ENCODE measurements at places on chromosomes 6 and 20.

DNA sequence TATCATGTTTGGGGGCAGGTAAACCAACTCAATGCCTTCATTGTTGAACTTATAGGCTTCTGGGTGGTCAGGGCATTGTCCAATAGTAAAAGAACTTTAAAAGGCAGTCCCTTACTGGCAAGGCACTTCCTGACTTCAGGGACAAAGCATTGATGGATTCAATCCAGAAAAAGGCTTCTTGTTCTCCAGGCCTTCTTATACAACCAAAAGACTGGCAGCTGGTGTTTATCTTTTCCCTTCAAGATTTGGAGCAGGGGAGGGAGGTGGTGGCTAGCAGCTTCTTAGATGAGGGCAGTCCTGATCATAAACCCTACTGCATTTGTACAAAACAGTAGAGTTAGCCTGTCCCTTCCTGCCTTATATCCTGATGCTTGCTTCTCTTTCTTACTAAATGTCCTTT is 57.5 kb downstream of the NCOA3 start:
- no peak for DNase-seq

DNA sequence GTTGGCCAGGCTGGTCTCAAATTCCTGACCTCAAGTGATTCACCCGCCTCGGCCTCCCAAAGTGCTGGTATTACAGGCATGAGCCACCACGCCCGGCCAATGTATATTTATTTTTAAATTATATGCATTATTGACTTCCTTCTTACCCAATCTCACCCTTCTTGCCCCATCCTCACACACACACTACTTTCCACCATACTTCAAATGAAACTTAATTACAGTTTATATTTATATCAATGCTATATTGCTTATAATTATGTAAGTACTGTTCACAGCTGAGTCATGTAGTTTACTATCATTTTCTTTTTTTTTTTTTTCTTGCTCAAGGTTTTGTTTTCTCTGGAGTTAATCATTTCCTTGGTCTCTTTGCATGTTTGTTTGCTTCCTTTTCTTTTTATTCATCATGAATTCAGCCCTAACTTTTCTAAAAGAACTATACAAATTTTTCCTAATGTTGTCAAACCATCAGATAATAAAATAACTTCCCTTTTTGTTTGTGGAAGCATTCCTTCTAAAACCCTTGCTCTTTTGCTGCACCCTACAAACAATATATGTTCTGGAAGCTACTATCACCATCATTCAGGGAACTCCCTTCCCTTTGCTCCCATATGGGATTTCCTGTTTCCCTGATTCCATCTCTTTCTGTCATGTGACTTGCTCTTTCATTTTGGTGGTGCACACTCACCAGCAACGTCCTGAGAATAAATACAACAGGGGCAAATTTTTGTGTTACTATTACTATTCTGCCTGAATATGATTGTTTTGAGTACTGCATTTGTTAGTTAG is 201.7 kb upstream of the SASH1 start:
- DNase-seq: no peak

GRCh38 chr6:31270788-31271640 is 878 bp downstream of the HLA-C start:
- DNase-seq: no peak

DNA sequence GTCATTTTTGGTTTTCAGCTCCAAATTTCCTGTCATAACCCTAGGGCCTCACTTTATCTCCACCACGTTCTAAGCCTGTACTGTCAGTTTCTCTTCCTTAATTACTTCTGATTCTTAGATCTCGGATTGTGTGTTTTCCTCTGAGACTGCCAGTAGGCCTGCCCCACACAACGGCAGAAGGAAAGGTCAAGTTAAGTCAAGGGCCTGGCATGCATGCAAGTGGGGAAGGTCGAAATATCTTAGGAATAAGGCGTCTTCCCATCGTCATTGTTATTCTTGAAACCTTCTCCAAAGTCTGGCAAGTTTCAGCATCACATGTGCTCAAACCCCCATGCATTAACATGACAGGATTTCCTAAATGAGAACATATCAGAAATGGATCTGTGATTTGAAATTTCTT is 203.5 kb upstream of the TSHZ2 start:
- DNase-seq: no peak

- no peak for DNase-seq
Measured at GRCh38 chr6:86516087-86516486, 421.2 kb upstream of the HTR1E start.

GRCh38 chr6:119347466-119348095 is 2.0 kb downstream of the MAN1A1 start:
- DNase-seq: no peak

DNA sequence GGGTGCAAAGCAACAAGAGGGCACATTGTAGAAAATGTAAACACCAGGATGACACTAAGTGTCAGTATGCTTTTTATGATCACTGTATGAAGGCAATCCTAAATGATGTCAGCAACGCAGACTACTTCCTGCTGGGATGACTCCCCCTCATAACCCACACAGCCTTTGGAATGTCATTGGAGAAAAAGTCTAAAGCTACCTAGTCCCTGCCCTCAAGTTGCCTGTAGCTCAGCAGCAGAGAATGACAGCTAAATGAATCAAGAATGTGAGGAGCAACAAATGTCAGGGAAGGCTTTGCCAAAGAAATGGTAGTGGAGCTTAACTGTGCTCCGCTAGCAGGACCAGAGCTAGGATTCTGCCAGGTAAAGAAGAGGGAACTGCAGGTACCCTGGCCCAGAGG is 555.6 kb downstream of the CD83 start:
- no peak for DNase-seq

GRCh38 chr6:98986071-98986615 is 38.4 kb upstream of the FBXL4 start:
- DNase-seq: no peak

DNA sequence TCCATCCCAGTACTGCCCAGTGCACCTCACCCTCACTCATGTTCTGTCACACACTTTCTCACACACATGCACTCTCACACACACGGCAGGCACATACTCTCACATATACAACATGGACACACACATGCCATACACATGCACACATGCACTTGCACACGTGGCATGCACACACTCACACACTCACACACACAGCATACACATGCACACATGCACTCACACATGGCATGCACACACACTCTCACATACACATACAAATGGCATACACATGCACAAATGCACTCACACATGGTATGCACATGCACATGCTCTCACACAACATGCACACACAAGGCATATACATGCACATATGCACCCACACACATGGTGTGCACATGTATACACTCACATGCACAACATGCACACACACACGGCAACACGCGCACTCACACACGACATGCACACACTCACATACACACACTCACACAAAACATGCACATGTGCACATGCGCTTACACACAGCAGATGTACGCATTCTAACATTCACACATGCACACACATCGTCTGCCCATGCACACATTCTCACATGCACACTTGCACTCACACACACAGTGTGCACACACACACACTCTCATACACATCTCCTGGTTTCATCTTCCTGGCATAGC is 131.7 kb upstream of the THBS2 start:
- DNase-seq: no peak

DNA sequence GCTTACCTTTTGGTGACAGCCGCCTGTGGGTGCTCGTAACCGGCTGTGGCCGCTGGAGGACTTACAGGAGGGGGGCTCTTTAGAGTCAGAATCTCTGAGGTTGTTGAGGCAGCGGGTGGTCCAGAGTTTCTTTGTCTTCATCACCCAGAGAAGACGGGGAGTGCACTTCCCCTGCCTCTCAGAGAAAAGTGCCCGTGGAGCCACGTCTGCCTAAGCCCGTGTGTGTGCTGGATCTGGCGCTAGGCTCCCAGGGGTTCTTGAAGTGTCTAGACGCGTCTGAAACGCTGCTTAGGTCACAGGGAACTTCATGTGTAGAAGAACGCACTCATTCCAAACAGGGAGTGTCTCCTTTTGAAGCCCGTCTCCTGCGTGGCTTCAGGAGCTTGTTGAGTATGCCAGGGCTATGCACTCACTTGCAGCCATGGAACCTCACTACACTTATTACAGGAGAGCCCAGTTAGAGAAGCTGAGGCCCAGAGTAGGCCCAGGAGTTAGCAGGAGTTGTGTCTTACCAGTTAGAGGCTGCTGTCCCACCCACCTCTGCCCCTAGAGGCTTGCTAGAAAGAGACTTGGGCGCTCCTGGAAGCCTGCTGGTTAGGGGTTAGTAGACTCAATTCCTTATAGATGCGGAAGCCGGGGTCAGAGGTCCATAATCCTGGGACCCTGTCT is 1.3 kb downstream of the LSM14B start:
- DNase-seq: no peak

DNA sequence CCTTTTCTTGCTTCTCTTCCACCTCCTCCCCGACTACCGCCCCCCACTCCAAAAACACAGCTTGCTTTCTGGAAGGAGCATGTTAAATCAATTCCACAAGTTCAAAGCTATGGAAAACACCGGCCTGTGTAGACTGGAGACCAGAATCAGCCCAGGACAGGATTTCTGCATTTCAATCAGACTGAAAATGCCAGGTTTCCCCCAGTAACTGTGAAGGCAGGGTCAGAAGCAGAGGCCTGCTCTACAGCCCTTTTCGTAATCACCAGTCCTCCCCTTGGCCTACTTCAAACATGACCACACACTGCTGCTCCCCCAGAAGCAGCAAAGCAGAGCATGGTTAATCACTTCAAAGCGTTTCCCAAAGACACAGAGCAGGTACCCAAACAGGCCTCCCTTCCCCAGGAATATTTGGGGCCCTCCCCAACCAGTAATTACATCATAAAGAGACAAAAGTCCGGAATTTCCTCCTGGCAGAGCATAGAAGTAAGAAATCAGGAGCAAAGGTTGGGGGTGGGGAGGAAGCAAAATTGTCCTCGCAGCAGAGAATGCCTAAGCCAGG is 38.4 kb downstream of the ZMYND8 start:
- DNase-seq: no peak

- DNase-seq: peak; percentile 90
Measured at GRCh38 chr6:30721198-30722024, 1.3 kb downstream of the TUBB start.

DNA sequence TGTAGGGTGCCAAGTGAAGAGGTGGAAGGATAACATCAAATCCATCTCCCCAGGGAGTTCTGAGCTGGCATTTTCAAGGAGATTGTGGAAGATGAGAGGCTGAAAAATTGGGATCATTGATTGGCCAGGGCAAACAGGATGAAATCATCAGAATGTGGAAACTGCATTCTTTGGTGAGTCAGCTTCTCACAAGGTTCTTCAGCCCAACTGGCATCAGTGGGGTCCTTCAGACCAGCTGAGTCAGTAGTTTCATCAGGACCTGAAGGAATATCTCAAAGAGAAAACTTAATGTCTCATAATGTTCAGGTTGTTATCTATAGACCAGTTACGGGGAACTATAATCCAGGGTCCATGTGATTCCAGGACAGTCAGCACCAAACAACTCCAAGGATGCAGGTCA is 195.8 kb downstream of the HAO1 start:
- no peak for DNase-seq

GRCh38 chr20:14189794-14190402 is 147.5 kb downstream of the FLRT3 start:
- DNase-seq: peak; percentile 23

DNA sequence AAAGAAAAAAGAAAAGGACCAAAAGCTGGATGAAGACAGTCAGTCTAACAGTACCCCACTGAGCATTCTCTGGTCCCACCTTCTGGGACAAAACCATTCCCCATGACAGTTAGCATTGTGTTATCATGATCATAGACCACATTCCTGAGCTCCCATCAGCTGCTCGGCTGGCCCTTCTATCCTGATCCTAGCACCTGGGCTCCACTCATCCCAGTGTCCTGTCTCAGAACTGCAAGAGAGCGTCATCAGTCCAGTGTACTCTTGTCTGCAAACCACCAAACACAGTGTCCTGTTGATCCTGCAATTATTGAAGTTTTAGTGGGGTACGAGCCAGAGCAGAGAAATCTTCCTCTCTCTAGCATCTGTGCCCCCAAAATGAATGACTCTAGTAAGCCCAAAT is 16.0 kb upstream of the TAAR1 start:
- no peak for DNase-seq

DNA sequence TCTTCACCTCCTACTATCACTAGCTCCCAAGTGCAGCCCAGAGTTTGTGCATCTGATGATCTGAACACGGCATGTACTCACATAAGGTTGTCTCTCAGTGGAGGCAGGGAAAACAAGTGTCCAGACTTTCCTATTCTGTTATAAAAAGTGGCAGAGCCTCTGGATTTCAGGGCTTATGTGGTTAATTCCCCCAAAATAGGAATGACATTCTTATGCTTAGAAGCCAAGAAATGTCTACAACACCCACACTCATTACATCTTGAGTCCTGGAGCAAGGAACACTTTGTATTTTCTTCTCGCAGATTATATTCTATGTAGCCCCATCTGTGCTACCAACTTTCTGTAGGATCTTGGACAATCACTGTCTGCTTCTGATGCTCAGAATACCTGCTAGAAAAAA is 13.5 kb upstream of the SEMG1 start:
- DNase-seq: no peak

DNA sequence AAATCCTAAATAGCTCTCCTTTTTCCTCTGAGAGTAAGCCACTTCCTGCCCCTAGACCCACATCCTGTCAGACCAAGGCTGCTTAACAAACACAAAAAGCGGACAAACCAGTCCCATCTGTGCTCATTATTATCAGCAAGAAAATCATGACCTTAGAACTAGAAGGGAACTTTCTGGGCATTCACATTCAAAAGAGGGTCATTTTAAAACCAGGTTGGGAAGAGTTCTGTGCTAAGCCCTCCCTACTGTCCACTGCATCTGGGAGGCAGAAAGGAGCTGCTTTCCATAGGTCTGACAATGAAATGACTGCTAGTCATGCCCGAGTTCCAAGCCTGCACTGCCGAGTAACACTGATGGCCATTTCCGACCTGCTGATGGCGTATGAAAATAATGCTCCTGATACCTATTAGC is 15.4 kb downstream of the EZR start:
- DNase-seq: no peak

GRCh38 chr20:43723186-43723585 is 3.6 kb downstream of the GTSF1L start:
- DNase-seq: no peak

GRCh38 chr6:21824431-21825177 is 231.1 kb downstream of the SOX4 start:
- no peak for DNase-seq

- no peak for DNase-seq
Measured at GRCh38 chr6:40543776-40544175, 43.4 kb downstream of the LRFN2 start.

- DNase-seq: peak; percentile 49
Measured at GRCh38 chr20:2742934-2743559, 50.5 kb downstream of the EBF4 start.

DNA sequence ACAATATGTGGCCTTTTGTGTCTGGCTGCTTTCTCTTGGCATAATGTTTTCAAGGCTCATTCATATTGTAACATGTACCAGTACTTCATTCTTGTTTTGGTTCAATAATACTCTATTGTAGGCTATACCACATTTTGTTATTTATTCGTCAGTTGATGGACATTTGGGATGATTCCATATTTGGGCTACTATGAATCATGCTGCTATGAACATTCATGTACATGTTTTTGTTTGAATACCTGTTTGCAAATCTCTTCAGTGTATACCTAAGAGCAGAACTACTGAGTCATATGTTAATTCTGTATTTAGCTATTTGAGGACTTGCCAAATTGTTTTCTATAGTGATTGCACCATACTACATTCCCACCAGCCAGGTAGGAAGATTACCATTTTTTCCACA is 259.9 kb downstream of the GMPR start:
- no peak for DNase-seq

All from renal cortex interstitium (tissue), 15 donors.